Left renal pelvis (tissue), 4 donors: ENCODE measurements at places on chromosomes 3 and 15. TPM values are rescaled to one million over a fixed set of nuclear protein-coding genes. Genes with fewer than 3 reads are reported as not detected.

The P2RY12 gene
- 0.60 TPM for polyA plus RNA-seq

- no peak for DNase-seq
Observed at GRCh38 chr3:122942937-122943827, 84.4 kb downstream of the SEMA5B start.

The CHL1 gene
- 24.0 TPM for polyA plus RNA-seq

DNA sequence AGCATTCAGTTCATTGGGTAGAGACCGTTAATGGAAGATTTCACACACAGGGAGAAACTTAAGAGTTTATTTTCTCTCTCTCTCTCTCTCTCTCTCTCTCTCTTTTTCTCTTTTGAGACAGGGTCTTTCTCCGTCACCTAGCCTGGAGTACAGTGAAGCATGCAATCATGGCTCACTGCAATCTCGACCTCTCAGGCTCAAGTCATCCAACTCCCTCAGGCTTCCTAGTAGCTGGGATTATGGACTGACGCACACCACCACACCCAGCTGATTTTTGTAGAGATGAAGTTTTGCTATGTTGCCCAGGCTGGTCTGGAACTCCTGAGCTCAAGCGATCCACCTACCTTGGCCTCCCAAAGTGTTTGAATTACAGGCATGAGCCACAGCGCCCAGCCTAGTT, 1.6 kb downstream of the WDR72 start:
- no peak for DNase-seq

DNA sequence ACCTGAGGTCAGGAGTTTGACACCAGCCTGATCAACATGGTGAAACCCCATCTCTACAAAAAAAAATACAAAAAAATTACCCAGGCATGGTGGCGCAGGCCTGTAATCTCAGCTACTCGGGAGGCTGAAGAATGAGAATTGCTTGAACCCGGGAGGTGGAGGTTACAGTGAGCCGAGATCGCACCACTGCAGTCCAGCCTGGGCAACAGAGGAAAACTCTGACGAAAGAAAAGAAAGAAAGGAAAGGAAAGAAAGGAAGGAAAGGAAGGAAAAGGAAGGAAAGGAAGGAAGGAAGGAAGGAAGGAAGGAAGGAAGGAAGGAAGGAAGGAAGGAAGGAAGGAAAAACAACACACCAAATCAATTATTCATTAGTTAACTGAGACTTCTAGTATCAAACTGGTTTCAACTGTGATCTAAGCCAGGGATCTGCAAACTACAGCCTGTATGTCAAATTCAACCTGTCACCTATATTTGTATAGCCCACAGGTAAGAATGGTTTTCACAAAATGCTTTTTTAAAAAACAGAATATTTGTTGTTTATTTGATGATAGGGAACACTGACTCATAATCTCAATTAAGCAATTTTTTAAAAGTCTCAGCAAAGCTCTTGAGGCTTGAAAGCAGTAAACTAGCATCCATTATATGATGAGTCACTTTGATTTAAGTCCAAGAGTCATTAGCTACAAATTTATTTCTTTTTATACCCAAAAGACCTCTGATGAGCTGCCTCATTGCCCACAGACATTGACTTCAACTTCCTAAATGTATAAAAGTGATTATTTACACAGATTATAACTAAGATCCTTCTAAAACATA, 127.6 kb downstream of the TBL1XR1 start:
- no peak for DNase-seq

DNA sequence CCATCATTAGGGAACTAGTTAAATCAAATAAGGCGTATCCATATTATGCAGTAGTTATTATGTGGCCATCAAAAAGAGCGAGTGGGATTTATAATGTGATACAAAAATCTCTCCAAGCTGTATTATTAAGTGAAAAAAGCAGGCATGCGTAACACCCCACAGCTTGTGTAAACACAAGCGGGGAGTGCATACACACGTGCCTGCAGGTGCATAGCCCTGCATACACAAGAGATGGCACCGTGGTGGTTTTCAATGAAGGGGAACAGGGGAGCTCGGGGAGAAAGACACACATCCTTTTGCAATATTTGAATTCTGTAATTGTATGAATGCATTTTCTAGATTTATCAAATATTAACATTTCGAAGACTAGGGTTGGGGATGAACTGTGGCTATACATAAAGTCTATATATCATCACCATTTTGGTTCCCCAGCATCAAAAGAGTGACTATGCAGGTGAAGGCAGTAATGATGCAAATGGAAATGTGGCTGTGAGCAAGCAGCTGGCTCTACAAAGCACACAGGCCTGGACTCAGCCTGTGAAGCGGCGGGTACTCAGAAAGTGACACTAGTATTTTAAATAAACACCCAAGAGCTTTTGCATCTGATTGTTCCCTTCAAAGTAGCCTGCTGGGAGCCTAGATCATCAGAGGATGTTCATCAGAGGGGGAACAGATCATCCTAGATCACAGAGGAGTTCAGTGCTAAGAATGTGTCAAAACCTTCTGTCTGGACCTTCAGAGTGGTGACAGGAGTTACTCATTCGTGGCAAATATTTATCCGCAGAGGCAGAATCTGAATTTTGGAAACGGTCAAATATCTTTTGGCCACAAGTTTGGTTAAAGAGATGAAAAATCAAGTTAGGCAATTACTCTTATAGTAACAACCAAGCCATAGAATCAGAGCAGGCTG, 9.4 kb upstream of the KIF7 start:
- DNase-seq = no peak

The ZNF774 gene
- polyA plus RNA-seq = 3.7 TPM

GRCh38 chr3:65848024-65848423, 190.7 kb downstream of the MAGI1 start:
- no peak for DNase-seq

GRCh38 chr15:86611417-86612040, 531.9 kb downstream of the AGBL1 start:
- DNase-seq = no peak

The SOX14 gene
- polyA plus RNA-seq = not detected

- no peak for DNase-seq
Observed at GRCh38 chr3:140073278-140074045, 138.5 kb downstream of the CLSTN2 start.

DNA sequence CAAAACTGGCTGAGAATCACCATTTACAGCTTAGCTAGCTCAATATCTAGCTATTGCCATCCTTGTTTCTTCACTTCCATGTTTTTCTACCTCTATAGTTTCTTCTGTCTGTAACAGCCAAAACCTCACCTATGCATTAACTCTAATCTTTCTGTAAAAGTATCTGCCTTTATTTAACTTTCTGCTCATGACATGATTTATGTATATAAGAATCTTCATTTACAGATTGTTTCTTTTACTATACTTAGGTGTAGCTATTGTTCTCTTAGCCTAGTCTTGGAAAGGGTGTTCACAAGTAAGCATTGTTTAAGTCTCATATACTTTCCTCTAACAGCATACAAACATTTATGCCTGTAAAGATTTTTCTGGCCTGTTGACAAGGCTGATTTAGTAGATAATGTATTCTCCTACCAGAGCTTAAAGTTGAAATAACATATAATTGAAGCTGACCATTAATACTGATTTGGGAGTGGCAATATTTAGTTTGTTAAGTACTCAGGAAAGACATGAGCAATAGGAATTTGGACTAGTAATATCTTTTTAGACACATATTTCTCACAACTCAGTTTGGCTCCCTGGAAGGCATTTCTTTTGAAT, 9.4 kb downstream of the FILIP1L start:
- DNase-seq = no peak

The SAMD7 gene
- not detected for polyA plus RNA-seq

GRCh38 chr3:18194431-18194830, 230.7 kb downstream of the SATB1 start:
- DNase-seq = no peak

The QARS1 gene
- 312 TPM for polyA plus RNA-seq

DNA sequence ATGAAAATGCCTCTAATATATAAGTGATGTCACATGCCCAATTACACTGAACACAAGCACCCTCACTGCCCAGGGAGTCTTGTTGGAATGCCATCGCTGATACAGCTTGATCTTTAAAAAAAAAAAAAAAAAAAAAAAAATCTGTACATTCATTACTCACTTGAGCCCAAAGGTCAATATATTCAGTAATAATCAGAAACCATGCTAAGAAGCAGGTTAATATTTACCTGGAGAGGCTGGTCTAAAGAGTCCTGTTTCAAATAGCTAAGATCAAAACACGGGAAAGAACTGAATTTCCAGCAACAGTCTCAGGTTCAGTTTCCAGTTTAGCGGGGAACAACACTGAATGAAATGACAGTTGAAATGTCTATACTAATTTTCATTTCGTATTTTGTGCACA, 109.9 kb downstream of the UACA start:
- no peak for DNase-seq

GRCh38 chr3:58562498-58562897, 14.7 kb downstream of the FAM107A start:
- DNase-seq = no peak

DNA sequence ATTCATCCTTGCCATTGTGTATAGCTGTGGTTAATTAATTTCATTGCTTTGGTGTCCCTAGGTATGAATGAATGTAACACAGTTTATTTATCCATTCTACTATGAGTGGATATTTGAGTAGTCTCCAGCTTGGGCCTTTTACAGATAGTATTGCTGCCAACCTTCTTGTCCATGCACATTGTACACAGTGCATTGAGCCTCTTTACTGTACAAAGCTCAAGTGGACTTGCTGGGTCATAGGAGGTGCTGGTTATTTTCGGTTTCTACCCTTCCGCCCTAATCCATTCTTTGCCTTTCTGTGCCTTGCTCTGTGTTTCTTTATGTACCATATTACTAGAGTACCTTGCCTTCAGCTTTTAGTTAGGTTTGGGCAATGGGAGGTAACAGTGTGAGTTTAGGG, 60.7 kb downstream of the DUT start:
- DNase-seq = no peak

GRCh38 chr15:72614810-72615532, 39.5 kb upstream of the GOLGA6B start:
- DNase-seq = no peak

The KNG1 gene
- 8.3 TPM for polyA plus RNA-seq

The CCDC54 gene
- polyA plus RNA-seq = 0.12 TPM

- no peak for DNase-seq
Observed at GRCh38 chr3:11288786-11289637, 16.8 kb downstream of the ATG7 start.

- no peak for DNase-seq
Observed at GRCh38 chr3:152436707-152437590, 168.2 kb downstream of the MBNL1 start.

The VIPR1 gene
- 3.2 TPM for polyA plus RNA-seq

DNA sequence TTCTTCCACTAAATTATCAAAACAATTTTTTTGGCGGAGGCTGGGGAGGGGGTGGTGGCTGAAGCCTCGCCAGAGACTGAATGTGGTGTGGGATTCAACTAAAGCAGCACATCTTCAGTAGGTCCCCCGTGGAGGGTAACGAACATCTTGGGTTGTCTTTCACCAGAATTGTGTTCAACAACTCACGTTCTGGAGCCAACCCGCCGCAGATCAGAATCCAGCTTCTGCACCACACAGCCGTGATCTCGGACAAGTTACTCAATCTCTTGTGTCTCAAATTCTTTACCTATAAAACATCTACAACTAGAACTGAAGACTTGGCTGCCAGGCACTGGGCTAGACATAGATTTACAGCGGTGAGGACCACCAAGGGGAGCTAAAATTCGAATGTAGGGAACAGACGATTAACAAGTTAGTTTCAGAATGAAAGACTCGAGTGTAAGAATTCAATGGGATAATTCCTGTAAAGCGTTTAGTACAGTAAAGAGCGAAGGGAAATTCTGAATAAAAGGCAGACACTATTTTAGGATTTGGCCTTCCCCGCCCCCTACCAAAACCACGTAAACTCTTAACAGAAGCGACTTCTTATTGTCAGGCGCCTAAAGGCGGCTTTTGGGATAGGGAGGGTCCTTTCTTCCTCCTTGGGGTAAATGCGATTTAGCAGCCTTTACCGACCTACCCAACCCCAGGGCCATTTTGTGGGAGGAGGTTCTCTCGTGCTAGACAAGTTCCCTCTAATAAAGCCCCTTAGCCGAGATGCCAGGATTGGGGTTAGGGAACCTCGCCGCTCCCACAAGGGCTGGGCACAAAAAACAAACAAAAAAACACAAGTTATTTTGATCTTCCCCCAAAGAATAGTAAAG, 697 bp upstream of the RAB5A start:
- DNase-seq = no peak

The ITIH1 gene
- polyA plus RNA-seq = 6.3 TPM

GRCh38 chr3:176628101-176628639, 569.1 kb downstream of the TBL1XR1 start:
- DNase-seq = no peak

The FAM107A gene
- polyA plus RNA-seq = 6.0 TPM

The ROPN1 gene
- not detected for polyA plus RNA-seq

The NGRN gene
- polyA plus RNA-seq = 115 TPM

The CYP19A1 gene
- not detected for polyA plus RNA-seq

The HES1 gene
- polyA plus RNA-seq = 84.7 TPM

DNA sequence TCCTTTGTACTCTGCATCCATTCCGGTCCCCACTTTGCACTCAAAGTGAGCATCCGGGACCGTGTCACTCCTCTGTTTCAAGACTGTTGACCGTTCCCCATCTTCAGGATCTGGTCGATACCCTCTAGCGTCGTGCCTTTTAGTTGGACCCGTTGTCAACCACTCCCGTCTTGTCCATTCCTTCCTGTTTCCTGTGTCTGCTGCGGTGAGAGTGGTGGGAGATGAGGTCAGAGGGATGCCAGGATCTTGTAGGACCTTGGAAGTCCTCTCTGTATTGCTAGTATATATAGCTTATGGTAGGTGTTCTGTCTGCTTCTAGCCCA, 624 bp downstream of the BRK1 start:
- DNase-seq = no peak

GRCh38 chr3:77323626-77324025, 283.7 kb downstream of the ROBO2 start:
- no peak for DNase-seq

GRCh38 chr3:157113832-157114505, 46.0 kb downstream of the CCNL1 start:
- no peak for DNase-seq

The CLDN1 gene
- polyA plus RNA-seq = 59.6 TPM

DNA sequence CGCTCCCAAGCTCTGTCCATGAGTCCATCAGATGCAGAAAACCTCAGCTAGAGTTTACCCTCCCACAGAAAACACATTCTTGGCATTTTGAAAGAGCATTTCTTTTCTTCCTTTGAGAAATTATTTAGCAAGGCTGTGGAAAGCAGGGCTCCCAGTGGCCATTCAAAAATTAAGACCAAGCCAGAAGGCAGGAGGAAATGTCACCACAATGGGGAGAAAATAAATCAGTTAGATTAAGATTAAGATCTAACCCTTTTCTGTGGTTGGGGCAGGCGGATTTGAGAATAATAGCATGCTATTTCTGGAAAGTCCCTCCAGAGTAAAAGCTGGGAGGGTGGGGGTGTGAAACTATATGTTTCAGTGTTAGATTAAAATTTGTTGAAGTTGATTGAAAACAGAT, 20.2 kb downstream of the LRIG1 start:
- DNase-seq = no peak

GRCh38 chr3:87694678-87695077, 364.1 kb downstream of the CGGBP1 start:
- peak; percentile 39 for DNase-seq

The ANKRD34C gene
- polyA plus RNA-seq = 0.04 TPM

The CPLX3 gene
- polyA plus RNA-seq = not detected

The SCAANT1 gene
- polyA plus RNA-seq = 1.2 TPM
